Activated naive CD8-positive, alpha-beta T cell treated with anti-CD3 and anti-CD28 coated beads, Interleukin-2, amount 50 U/mL, for 16 hours (primary cell): ENCODE measurements at places on chromosomes 6 and 20.

GRCh38 chr6:161486361-161487216, 212.7 kb upstream of the AGPAT4 start:
- no peak for DNase-seq

- DNase-seq: no peak
Measured at GRCh38 chr6:90611543-90612312, 24.9 kb upstream of the MAP3K7 start.

- no peak for DNase-seq
Measured at GRCh38 chr20:36471885-36472636, 69.3 kb upstream of the MYL9 start.

DNA sequence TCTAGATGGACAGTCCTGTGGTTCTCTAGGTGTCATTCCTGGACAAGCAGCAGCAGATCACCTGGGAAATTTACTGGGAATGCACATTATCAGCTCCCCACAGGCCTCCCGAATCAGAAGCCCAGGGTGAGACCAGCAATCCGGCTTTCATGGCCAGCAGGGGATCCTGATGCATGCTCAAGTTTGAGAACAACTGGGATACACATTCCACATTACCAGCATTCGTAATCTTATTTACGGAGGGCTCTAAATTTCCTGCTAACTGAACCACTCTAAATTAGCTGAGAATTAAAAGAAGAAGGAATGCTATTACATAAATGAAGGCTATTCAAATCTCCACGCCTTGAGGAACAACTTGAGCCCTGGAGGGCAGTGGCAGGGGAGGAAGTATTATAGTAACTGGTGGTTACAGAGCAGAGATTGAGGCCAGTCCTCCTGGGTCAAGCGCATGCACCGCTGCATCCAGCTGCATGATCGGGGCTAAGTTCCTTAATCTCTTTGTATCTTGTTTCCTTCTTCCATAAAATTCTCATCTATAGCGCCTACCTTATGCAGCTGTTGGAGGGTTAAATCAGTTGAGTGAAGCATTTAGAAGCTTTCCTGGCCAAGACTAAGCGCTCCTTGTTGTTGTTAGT, 403.7 kb downstream of the CDH26 start:
- DNase-seq: no peak

DNA sequence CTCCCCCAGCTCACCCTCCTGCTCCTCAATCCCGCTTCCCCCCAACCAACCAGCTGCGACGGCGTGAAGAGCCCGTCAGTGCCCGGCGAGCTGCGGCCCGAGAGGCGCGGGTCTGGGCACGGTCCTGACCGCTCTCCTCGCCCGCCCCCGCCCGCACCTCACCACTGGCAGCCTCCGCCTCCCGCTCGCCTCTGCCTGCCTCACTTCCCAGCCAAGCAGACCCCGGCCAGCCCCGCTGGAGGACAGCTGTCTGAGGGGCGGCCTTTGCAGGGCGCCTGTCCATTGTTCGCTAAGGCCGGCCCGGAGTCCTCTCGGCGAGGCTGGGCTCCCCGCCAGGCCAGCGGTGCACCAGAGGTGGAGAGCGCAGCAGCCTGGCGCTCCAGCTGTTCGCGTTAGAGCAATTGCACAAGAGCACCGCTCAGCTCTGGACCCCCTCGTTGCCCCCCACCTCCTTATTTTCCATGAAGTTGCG, 1.3 kb downstream of the SOBP start:
- no peak for DNase-seq

DNA sequence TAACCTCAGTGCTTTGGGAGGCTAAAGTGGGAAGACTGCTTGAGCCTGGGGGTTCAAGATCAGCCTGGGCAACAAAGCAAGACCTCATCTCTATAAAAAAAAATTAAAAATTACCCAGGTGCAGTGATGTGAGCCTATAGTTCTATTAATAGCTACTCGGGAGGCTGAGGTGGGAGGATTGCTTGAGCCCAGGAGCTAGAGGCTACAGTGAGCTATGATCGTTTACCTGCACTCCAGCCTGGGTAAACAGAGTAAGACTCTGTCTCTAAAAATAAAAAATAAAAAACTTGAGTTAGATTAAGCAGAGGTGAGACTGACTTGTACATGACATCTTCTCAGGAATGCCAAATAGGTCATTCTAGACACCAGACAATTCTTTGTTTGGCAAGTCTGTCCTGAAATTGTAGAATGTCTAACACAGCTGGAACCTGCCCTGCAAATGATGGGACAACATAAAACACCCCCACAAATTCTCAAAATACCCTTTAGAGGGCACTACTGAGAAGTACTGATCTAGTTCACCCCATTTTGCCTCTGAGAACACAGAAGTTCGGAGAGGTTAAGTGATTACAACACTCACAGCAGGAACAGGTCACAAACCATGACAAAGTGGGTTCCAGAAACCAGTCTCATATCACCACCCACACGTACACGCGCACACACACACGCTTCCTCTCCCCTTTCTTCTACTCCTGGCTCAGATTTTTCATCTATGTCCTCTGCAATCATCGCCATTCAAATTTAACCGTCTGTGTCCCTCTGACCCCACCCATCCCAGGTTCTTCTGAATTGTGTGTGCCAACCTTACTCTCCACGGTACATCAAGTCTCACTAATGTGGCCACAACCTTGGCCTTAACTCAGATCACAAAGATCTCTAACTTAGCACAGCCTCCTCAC, 38.3 kb downstream of the ARHGAP18 start:
- DNase-seq: peak; percentile 40

DNA sequence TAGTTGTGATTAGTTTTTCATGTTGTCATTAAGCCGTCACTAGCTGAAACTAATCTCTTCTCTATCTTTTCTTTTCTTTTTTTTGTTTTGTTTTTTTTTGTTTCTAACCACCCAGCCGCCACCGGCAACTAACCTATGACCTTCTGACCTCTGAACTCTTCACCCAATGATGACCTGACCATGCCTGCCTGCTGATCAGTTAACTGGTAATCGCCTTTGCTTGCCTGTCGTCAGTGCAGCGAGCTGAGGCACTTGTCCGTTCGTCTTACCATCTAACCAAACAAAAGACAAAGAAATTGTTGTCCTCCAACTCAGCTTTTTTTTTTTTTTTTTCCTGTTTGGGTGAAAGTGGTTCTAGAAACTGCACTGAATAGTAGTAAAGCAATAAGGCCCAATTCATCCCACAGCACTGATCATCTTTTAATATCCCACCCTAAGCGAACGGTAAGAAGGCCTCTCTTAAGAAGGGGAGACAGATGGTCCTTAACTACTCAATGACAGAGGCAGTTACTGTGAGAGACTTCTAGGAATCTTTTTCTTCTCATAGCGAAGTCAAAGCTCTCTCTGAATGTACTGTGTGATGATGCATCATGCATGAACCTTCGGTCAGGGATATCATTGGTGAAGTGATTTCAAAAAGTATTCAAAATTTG, 156.2 kb downstream of the QKI start:
- no peak for DNase-seq

DNA sequence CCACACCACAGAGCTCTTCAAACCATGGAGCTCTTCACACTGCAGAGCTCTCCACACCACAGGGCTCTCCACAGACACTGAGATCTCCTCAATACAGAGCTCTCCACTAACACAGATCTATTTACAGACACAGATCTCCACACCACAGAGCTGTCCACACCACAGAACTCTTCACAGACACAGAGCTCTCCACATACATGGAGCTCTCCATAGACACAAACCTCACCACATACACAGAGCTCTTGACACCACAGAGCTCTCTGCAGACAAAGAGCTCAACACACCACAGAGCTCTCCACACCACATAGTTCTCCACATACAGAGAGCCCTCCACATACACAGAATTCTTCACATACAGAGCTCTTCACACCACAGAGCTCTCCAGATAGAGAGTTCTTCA, 53.0 kb downstream of the ERMARD start:
- no peak for DNase-seq

GRCh38 chr6:16840725-16841124, 79.5 kb upstream of the ATXN1 start:
- no peak for DNase-seq

DNA sequence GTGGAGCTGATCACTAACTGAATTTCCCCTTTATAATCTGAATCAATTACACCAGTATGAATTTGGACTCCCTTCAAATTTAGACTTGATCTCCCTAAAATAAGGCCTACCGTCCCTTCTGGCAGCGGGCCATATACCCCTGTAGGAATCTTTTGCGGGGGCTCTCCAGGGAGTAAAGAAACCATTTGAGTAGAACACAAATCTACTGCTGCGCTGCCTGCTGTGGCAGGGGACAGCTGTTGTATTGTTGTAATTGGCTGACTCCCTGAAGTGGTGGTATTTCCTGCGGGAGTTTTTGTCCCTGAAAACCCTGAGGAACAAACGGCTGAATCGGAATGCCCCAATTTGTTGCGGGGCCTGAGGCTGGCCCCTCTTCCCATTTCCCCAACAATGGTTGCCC, 16.0 kb upstream of the PTCRA start:
- no peak for DNase-seq

DNA sequence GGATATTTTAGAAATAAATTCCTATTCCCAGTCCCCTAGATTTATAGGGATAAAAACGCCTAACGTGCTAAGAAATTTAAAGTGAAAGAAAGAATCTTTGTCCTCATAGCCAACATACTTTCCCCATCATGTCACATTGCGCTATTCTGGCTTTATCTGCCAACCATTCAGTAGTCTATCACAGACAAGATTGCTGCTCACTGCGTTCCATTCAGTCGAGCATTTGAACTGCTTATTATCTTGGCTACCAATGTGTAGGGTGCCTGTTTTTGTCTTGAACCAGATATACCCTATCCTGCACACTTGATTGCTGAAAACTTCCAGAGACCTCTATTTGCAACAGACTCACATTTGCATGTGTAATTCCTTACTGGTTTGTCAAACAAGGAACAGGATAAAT, 751.5 kb downstream of the EPHA7 start:
- no peak for DNase-seq

- DNase-seq: no peak
Measured at GRCh38 chr6:137471497-137471896, 22.7 kb downstream of the OLIG3 start.

DNA sequence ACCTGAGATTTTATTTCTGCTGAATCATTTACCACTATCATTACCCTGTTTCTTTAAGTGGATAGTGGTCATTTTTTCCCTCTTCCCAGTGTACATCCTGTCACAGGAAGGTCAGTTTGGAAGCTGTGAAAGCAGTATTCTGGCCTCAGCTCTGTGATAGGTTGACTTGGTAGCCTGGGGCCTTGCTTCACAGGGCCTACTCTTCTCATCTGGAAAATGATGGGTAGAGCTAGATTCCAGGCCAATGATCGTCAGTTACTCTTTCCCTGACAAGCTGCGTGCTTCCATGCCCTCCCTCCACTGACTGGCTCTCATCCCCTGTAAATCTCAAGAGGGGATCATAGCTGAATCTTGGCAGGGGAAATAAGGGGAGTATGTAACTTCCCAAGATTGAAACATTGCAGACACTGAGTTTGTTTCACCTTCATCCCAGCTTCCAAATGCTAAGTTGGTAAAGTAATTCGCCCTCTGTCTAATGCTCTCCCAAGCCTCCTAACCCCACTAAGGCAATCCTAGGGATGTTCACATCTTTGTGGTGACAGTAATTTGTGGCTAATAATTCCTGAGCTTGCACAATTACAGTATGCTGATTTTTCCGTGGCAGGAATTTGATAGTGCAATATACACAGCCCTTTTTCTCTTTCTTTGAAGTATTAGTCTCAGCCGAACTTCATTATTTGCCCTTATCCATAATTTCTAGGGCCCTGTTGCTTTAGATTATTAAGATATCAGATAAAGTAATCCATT, 51.2 kb downstream of the VAPB start:
- no peak for DNase-seq

- DNase-seq: no peak
Measured at GRCh38 chr6:166485651-166486535, 100.6 kb downstream of the RAMACL start.

GRCh38 chr6:102474041-102474807, 1080.7 kb downstream of the GRIK2 start:
- DNase-seq: no peak

DNA sequence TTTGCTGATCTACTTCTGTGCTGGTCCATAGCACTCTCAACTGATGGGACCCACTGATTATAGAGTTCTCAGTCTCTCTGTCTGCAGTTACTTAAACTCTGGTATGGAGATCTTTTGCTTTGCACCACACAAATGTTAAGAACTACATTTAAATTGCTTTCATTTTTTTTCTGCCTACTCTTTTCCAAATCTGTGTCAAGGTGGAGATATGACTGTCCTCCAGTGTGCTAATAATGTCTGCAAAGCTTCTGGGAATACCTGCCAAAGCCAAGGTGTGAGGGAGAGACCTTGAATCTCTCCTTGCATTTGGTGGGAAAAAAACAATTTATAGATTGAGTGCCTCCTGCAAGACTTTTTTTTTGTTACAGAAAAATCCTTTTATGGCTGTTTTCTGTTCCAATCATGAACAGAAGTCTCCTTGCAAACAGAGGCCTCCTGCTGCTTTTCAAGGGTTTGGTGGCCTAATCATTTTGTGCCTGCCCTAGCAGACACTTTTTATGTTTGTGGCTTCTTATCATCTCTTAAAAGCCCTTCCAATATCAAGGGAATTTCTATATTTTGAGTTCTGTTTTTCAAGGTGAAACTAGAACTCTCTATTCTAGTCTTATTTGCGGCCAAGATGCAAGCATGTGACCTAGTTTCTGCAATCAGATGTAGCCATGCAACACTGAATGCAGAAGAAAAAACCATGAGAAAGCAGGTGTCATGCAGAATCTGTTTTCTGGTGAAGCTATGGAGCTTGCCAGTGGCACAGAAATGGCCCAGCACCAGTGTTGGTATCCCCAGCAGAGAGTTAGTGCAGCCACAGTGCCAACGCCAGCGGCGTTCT, 23.2 kb upstream of the AKIRIN2 start:
- no peak for DNase-seq

DNA sequence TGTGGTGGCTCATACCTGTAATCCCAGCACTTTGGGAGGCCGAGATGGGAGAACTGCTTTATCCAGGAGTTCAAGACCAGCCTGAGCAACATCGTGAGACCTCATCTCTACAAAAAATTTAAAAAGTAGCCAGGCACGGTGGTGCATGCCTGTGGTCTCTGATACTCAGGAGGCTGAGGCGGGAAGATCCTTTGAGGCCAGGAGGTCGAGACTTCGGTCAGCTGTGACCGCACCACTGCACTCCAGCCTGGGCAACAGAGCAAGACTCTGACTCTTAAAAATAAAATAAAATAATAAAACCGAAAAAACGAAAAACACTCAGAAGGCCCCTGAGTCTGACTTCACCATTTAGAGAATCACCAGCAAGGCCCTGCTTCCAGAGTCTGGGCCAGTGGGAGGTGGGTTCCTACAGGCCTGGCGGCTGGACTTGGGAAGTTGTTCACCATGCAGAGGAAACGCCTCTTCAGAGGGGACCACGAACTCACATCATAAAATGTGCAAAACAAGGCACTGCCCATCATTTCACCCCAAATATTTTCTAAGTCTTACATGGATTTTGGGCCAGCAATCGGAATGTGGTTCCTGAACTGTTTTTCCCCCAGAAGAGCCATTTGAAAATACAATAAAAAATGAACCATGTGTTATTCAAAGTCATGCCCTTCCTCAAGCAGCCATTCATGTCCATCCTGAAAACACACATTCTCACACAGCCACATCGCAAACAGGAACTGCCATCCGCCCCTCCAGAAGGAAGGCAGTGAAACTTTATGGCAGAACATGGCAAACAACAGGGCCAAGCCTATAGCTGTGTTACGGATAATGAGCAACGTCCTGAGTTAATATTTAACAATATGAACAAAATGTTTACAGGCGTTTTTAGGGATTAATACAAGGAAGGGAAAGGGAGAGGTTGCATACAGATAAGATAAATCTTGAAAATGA, 57.8 kb downstream of the SLC22A23 start:
- DNase-seq: no peak
